ENCODE measurements at places on chromosomes 12 and 14. TPM values are rescaled to one million over a fixed set of nuclear protein-coding genes. Genes with fewer than 3 reads are reported as not detected.

Gene OGFOD2
- 19.6 TPM for total RNA-seq

Gene ANO4
- total RNA-seq, result 0.11 TPM

Gene CCDC60
- total RNA-seq, result not detected

Gene CLBA1
- 18.1 TPM for total RNA-seq

Gene IL26
- not detected for total RNA-seq

Gene ESRRB
- total RNA-seq, result 1.6 TPM

- no peak for DNase-seq
These were observed 13.0 kb upstream of the NUP107 start for GRCh38 chr12:68673788-68674187.

DNA sequence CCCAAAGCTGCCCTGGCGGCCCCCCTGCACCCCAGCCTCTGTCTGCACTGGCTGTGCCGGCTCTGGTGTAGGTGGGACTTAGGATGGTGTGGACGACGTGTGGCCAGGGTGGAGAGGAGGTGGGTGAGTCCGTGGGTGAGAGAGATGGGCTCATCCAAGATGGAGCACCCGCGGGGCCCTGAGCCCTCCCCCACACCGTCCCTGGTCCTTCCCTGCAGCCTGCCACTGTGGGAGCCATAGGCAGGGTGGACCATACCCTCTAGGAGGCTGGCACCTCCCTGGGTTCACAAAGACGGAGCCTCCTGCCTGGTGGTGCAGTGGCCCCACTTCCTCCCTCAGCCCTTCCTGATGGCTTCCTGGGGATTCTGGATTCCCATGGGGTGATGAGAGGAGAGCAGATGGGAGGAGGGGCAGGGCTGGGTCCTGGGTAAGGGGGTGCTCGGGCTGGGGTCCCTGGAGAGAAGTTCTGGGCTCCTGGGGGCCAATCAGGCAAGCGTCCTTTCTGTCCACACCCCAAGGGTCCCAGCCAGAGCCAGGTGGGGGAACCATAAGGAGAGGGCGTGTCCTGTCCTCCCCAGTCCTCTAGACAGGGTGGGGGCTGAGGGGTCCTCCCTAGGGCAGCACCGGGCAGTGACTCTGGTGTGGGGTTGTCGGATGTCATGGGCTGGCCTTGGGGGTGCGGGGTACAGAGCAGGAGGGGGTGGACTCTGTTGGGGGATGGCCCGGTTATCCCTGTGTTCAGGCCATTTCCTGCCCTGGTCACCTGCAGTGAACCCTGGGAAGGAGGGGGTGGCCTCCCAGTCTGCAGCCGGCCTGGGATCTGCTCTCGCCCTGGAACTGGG, 384.8 kb downstream of the TMEM121 start:
- DNase-seq, result no peak

- DNase-seq, result no peak
These were observed 96.9 kb downstream of the NPAS3 start for GRCh38 chr14:33035416-33036194.

DNA sequence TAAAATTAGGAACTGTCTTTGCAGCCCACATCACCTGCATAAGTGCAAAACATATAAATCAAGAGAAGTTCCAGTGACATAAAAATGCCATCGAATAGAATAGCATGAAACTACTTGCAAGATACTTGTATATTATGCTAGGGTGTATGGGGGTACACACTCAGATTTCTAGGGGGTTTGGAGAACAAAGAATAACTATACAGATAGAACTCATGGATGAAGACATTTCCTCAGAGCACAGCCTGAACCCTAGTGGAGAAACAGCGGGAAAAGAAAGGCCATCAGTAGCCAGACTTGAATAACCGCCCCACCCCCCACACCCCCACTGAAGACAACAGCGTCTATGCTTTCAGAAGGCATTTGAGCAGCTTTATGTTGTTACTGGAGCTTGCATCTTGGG, 425.8 kb downstream of the NPAS3 start:
- no peak for DNase-seq

DNA sequence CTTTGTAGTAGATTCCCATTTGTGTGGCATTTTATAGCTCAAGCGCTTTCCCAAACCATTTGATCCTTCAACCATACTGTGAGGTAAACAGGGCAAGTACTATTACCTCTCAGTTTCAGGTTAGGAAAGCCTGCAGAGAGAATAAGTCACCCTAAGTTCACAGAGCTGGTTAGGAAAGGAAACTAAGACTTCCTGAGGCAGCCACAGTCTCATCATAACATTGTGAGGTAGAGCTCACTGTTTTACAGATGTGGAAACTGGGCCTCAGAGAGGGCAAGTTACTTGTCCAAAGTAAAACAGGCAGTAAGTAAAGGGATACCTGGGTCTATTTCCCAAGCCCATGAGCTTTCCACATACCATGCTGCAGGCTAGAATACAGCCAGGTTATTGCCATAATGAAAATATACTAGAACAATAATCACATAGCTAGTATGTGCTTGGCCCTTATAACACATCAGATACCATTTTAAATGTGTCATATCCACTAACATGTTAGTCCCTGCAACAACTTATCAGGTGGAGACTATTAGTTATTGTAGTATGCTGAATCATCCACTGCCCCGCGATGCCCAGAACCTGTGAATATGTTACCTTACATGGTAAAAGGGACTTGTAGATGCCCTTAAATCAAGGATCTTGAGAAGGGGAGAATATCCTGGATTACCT, 150.9 kb upstream of the GRIP1 start:
- DNase-seq, result no peak

DNA sequence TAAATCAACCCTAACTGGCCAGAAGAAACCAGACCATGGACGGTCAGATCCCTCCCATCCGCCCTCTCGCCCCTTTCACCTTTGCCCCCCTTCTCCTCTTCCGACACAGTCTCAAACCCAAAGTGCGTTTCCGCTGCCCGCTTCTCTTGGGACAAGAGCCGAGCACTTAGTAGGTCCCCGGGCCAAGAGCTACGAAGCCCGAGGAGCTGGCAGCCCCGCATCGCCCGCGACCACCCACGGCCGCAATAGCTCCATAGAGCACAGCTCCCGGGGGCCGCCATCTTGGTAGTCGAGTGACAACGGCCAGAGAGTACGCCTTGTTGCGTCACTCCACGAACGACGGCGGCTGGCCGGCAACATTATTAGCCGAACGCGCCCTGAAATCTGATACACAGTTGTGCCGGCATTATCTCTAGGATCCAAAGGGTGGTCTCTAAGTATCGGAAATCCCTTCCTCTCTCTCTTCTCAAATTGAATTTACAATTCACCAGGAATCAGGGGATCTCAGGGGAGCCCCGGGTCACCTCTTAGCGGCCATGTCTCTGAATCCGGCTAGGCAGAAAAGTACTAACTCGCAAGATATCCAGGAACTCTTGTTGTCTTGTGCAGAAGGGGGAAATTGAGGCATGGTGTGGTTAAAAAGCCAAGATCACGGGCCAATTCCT, at the start of gene COQ5:
TSS of gene COQ5 (minus strand) at position 298 of the 665 bp plus-strand sequence. CDS start at position 281, 17 bp downstream.
- peak; percentile 48 for DNase-seq

DNA sequence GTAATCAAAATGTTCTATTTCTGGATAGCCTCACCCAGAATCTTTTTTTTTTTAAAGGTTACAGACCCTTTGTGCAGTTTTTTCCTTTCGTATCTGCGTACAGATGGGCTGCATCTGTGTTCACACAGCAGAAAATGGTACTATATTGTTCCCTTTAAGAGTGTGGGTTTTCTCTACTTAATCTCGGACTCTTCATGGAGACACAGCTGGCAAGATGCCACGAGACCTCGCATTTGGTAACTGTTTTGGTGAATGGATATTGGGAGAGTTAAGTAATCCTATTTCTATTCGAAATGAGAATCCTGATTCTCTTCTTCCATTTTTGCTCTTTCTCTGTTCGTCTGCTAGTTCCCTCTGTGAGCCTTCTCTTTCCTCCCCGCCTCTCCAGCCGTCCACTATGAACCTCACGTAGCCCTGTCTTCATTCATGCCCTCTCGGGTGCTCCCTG, 85.7 kb downstream of the SAMD4A start:
- DNase-seq, result peak; percentile 84

DNA sequence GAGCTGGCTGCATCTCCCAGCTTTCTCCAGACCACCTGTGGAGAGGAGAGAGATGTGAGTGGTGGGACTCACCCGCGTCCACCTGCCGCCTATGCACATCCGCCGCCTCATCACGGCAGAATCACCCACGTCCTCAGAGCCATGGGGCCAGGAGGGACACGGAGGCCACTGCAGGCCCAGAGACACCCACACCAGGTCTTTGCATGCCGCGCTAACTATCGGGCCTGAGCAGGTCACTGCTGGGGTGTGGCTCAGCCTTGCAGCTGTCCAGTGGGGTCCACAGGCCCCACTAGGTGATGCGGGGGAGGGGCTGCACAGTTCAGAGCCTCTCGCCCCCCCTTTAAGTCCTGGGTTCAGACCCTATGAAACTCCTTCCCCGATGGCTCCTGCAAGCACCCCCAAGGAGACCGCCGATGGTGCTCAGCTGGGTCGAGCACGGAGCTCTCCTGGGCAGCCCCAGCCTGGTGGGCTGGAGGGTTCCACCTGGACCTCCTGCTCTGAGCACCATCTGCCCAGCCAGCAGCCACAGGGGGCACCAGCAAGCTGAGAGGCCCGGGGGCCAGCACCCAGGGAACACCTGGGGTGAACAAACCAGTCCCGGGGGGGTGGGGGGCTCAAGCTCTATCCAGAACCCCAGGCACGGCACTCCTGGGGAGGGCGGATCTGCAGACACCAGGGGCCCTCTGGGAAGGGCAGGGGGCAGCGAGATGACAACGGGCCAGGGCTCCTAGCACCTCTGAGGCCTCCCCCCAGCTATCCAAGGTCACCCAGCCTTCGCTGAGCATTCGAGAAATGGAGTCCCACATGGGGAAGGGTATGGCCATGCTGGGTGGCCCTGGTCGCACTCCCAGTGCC, 34.3 kb downstream of the CCNK start:
- DNase-seq, result peak; percentile 61

DNA sequence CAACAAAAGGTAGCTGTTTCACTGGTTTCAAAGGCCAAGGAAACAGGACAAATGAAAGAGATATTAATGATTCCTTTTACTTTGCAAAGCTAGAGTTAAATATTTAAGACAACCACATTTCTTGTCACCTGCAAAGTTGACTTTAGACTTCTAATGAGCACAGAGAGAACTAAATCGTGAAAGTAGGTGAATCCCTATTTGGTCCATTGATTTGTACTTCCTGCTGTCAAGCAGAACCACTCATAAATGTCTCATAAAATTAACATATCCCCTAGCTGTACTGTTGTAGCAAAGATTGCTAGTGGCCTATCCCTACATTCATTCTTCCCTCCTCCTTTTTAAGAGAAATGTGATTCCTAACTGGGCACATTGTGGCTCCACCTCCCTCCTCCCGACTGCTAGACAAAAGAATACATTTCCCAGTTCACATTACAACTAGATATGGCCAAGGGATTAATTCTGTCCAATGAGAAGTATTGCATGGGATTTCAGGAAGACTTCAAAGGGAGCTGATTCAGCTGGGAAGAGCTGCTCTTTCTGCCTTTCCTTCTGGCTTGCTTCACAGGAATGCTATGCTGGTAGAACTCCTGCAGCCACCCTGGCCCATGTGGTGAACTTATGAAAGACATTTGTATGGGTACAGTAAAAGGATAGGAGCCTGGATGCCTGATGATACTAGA, 227.5 kb upstream of the ABCD2 start:
- no peak for DNase-seq

Measured in ascending aorta (tissue), 2 donors.